ENCODE measurements at places on chromosomes 11 and 22.

- no peak for DNase-seq
These were observed 78.9 kb upstream of the MPPED2 start for GRCh38 chr11:30665067-30665466.

DNA sequence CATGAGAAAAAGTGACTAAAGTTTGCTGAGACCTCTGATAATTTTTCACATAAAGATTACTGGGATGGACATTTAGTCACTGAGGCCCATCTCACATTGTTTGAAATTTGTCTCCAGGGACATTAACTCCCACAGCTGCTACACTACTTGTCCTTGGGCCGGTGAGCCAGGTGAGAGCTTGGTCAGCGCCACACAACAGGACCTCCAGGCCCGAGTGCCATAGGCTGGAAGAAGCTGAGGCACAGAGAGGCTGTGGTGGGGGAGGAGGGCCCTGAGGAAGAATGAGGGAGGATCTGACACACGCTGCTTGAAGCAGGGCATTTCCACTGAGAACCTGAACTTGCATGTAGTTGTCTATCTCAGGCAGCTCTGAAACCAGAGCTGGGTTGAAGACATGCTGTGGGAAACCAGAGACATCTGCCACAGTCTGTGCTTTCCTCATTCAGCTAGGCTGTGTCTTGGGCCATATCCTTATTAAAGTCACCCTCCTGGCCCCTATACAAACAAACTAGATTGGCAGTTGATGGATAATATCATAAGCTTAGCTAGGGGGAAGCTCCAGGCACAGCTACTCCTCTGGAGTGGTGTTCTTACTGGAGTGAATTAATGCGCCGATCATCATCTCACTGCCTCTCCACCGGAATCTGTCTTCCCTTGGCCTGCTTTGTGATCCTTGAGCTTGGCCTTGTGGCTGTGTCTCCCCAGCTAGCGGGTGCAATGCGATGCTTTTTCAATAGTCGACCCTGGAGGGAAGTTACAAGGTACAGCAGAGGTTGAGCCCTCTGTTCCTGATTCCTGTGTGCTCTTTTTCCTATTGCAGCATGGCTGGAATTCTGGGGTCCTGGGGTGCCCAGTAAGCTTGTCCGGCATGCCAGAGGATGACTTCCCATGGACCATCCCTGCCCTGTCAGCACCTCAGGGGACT, 225.3 kb upstream of the B3GAT1 start:
- DNase-seq, result no peak

DNA sequence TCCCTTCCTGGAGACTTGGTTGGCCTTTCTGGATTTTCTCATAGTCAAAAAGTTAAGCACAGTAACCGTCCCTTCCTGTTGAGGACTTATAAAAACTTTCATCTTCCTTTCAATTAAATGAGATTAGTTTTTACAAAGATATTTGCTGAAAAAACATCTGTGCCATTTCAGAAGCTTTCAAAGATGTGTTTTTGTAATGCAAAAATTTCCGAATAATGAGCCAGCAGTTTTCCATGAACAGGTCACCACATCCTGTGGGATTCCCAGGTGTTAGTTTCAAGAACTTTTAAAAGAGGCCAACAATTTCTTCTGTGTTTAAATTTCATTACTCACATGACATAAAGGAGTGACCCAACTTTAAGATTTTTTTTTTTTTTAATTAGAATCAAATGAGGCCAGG, 18.0 kb downstream of the NUP50 start:
- DNase-seq, result no peak

DNA sequence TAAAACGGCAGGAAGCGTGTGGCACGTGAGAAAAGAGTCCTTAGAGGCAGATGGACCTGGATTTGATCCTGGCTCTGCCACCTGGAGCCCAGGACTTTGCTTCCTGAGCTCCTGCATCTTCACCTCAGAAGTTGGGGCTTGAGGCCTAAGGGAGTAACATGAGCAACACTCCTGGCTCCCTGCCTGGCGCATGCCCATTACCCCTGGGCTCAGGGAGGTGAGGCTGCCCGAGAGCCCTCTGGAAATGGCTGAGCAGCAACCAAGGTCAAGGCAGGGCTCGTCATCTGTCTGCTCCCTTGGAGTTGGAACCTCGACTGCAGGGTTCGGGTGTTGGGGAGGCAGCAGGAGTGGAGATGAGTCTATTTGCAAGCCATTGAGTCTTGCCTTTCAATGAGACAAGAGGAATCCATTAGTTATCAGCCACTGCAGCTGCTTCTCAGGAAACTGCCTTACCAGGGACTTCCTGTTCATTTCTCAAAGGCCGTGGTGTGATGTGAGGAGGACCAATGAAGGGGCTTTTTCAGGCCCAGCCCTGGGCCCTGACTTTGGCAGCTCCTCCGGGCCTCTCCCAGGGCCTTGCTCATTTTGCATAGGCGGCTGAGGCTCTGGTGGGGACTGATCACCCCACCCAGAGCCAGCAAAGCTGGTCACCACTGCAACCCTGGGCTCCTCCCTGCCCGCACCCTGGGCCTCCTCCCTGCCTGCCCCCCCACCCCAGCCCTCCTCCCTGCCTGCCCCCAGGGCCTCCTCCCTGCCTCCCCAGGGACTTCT, 6.4 kb downstream of the FADS2 start:
- DNase-seq, result peak; percentile 15

GRCh38 chr11:46105134-46105628, 16.1 kb downstream of the PHF21A start:
- no peak for DNase-seq

- no peak for DNase-seq
These were observed 132.0 kb downstream of the MRTFA start for GRCh38 chr22:40504285-40505249.

DNA sequence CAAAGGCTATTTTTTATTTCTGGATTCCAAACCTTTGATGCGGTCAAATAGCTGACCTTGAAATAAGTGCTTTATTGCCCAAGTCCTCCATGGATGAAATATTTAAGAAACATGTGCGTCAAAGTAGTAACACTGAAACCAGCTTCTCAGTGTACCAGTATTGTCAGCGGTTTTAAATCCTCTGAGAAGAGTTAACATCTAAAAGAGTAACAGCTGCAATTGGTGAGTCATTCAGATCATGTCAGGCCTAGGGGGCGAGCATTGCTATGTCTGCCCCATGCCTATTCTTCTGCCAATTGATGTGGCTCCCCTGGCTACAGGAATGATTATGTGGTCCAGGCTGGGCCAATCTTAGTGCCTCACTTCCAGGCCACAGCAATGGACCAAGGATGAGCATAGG, 263.3 kb upstream of the SORL1-AS1 start:
- no peak for DNase-seq

- no peak for DNase-seq
These were observed 1.7 kb downstream of the STX3 start for GRCh38 chr11:59756845-59757244.

- DNase-seq, result no peak
These were observed 725.1 kb upstream of the CHORDC1 start for GRCh38 chr11:90947930-90948329.

DNA sequence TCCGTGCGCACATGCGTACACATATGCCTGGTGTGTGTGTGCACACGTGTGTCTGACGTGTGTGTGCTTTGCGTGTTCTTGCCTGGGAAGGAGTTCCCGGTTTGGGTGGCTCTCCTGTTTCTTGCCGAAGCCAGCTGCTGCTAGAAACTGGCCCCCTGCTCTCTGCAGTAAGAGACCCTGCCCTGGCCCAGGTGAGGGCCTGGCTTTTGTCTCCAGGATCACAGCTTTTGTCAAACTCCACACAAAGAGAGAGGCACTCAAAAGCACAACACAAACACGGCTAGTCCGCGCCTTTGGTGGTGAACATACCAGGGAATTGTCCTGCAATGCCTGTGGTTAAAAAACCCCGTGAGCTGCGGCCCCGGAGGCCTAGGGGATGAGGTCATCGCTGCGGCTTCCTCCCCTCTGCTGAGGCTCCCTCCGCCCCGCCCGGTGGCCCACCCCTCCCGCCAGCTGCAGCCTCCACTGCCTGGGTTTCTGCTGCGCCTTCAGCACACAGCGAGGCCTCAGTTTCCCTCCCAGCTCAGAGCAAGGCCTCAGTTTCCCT, 88.9 kb downstream of the KCNQ1 start:
- DNase-seq, result no peak

- DNase-seq, result no peak
These were observed 16.2 kb downstream of the ARVCF start for GRCh38 chr22:20000246-20001081.

GRCh38 chr11:72338266-72338665, 94.3 kb upstream of the PHOX2A start:
- no peak for DNase-seq

DNA sequence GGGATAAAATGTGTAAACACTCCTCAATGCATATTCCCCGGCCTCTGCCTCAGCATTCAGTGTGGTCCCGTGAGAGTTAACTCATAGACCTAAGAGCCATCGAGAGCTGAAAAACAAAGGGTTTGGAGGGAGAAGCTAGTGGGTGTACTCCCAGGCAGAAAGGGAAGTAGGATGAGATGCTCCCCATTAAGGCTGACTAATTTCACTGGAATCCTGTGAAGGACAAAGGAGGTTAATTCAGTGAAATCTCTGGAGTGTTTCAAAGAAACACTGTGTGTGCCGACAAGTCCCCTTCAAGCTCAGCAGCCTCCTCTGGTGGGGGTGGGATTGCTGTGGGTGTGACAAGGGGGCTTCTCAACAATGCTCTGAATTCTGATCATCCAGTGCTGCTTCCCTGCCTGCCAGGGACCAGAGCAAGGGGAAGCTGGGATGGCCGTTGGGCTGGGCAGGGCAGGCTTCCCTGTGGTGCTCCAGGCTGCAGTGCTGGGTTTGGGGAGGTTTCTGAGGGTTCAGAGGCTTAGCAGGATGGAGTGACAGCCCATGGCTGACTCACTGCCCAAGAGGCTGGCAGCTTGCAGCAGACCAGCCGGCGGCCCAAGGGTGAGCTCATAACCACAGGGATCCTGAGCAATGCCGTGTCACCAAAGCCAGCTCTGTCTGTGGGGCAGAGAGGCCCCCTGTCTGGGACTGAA, 61.4 kb upstream of the BMAL1 start:
- DNase-seq, result no peak

DNA sequence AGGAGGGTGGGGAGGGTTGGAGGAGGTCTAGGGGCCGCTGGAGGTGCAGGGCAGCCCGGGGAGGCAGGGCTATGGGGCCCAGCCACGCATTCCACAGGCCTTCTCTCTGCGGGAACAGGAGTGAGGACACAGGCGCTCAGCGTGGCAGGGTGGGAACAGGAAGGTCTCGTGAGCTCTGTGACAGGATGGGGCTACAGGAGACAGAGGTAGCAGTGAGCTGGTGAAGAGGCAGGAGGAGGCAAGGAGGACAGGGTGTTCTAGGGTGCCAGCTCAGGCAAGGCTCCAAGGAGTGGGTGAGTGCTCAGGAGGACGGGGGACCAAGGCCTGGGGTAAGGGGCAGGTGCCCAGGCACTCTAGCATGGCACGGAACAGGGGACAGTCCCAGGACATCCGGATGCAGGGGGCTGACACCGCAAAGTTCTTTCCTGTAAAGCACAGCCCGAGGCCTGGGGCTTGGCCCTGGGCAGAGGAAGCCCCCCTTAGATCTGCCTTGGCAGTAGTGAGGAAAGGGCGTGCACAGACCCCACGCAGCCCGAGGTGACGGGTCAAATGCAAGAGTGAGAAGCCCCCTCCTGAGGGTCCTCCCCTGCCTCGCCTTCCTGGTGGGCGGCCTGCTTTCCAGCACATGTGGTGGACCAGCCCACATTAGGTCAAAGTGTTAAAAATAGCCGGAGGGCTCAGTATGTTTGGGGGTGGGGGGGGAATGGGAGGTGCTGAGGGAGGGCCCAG, 4.7 kb upstream of the NEAT1 start:
- no peak for DNase-seq

DNA sequence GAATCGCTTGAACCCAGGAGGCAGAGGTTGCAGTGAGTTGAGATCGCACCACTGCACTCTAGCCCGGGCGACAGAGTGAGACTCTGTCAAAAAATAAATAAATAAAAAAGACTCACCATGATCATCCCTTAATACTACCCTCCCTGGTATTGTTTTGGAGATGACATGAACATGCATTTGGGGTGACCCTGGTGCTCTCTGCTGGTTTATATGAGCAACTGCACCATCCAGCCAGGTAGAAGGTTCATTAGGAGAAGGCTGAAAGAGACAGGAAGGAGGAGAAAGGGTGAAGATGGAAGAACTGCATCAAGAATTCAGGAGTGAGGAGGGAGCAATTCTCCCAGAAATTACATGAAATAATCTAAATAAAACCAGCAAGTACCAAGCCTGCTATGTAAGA, 37.8 kb downstream of the SLC5A1 start:
- DNase-seq, result no peak

GRCh38 chr11:117584056-117584830, 212.8 kb downstream of the DSCAML1 start:
- no peak for DNase-seq

DNA sequence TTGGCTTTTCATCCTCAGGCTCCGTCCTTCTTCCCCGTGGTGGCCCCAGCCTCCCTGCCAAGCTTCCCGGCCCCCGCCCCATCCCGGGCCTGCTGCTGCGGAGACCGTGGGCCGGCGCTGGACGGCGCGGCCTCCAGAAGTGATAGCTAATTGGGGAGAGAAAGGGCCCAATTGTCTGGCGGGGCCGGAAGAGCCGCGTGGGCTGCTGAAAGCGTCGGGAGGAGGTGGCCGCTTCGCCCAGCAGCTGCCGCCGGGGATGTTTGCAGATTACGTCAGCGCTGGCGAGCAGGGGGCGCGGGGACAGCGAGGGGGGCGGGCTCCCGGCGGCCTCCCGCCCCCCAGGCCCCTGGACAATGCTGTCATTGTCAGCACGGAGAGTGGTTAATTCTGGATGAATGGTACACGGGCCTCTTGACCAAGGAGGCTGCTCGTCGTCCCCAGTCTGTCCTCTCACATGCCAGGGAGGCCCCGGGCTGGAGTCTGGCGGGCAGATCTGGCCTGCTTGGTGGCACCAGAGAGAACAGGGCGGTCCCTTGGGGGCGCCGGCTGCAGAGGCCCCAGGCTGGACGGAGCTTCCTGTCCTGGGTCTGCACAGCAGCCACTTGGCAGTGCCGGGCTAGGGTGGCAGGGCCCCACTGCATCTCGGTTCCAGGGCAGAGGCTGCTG, 1.6 kb downstream of the SMIM38 start:
- no peak for DNase-seq

All from activated CD8-positive, alpha-beta memory T cell treated with anti-CD3 and anti-CD28 coated beads for 1 hour (primary cell).